ENCODE measurements at places on chromosomes 6 and 20. TPM values are rescaled to one million over a fixed set of nuclear protein-coding genes. Genes with fewer than 3 reads are reported as not detected.

- no peak for DNase-seq
Measured at GRCh38 chr20:1184638-1185315, at the start of gene TMEM74B. TSS of gene TMEM74B (minus strand) at chr20:1184981. CDS start at chr20:1183801, 1,180 bp downstream.

Gene VSX1
- total RNA-seq, result not detected

Gene ANKRD66
- total RNA-seq, result not detected

DNA sequence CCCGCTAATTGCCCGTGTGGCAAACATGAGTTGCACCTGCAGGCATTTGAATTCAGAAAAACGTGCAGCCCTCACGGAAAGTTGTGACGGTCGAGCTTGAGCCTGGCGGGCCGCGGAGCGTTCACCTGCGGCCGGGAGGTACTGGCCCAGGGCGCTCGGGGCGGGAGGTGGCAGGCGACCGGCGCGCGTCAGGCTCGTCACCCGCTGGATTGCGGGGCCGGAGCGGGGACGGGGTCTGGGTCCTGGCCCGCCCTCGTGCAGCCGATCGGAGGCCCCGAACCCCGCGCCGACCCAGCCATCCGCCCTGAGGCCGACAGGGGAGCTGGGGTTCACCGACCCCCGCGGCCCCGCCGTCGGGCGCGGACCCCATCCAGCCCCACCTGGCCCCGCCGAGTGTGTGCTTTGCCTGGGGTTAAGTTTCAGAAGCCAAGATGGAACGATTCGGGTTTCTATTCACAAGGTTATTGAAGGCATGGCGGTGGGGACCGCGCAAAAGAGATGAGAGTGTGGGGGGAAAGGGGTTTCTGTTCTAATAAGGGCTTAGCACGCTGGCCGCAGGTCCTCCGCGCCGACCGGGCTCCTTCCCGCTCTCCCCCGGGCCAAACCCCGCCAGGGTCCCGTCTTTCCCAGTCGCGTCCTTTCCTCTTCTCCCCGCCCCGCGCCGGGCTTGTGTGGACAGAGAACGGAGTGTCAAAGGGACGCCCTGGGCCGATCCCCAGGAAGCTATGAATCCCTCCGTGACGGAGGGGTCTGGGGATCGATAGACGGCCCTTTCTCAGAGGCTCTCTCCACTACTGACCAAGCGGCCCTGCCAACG is 1.6 kb upstream of the HEY2 start:
- peak; percentile 8 for DNase-seq

GRCh38 chr6:168134560-168135201 is 55.7 kb upstream of the FRMD1 start:
- DNase-seq, result no peak

- DNase-seq, result peak; percentile 47
Measured at GRCh38 chr6:108113557-108114519, 39.3 kb upstream of the OSTM1 start.

DNA sequence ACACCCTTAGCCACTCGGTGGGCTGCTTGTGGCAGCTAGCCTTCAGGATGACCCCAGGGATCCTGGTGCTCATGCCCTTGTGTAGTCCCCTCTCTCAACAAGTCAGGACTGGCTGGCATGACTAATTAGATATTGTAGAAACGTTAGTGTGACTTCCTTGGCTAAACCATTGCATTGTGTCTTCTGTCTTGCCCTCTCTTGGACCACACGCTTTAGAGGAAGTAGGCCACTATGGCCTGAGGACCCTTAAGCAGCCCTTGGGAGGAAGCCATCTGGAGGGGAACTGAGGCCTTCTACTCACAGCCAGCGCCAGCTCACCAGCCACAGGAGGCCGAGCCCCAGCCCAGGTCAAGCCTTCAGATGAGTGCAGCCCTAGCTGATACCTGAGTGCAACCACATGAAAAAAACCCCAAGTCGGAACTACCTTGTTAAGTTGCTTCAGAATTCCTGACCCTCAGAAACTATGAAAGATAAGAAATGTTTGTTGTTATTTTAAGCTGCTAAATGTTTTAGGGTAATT is 10.1 kb downstream of the ANGPT4 start:
- no peak for DNase-seq

Gene ADGB
- 0.35 TPM for total RNA-seq

Gene TAGAP
- total RNA-seq, result 145 TPM

Gene BPI
- total RNA-seq, result not detected

Measured in CD8-positive, alpha-beta memory T cell (primary cell).